ENCODE measurements at places on chromosomes 5 and 9. TPM values are rescaled to one million over a fixed set of nuclear protein-coding genes. Genes with fewer than 3 reads are reported as not detected.

Gene SLC6A18
- not detected for total RNA-seq

Gene ARID3C
- total RNA-seq: not detected

Gene SLC6A7
- total RNA-seq: under 0.01 TPM

Gene WNK2
- not detected for total RNA-seq

Gene RNF44
- 2.6 TPM for total RNA-seq

Gene TRPM6
- total RNA-seq: under 0.01 TPM

Gene IRGM
- 0.32 TPM for total RNA-seq

Gene FBXO10
- total RNA-seq: 16.4 TPM

Gene HAPLN1
- total RNA-seq: 0.43 TPM

Gene IFNA17
- total RNA-seq: not detected

Gene AGGF1
- total RNA-seq: 19.0 TPM

Gene EIF4EBP3
- total RNA-seq: 0.86 TPM

Gene IL3
- total RNA-seq: not detected

Gene RBM27
- total RNA-seq: 32.0 TPM

Gene EGR1
- total RNA-seq: 6.1 TPM

Gene EPB41L4A
- total RNA-seq: 0.64 TPM

Gene SMIM33
- not detected for total RNA-seq

Gene RNF183
- not detected for total RNA-seq

Gene IFNA13
- not detected for total RNA-seq

Gene ACSL6
- total RNA-seq: not detected

Gene MYORG
- 0.64 TPM for total RNA-seq

Gene NTNG2
- 1.9 TPM for total RNA-seq

Gene PITX1
- total RNA-seq: 66.7 TPM

Gene SLC34A3
- total RNA-seq: under 0.01 TPM

Gene MEF2C
- 16.0 TPM for total RNA-seq

Gene FOXI1
- not detected for total RNA-seq

Gene TSPAN17
- 38.0 TPM for total RNA-seq

Gene WDR38
- total RNA-seq: not detected

Gene SMIM23
- total RNA-seq: not detected

Gene CTXN3
- not detected for total RNA-seq

Gene PCDHGA6
- 4.7 TPM for total RNA-seq

Gene CNTNAP3
- total RNA-seq: 0.64 TPM

Gene PGGT1B
- 21.2 TPM for total RNA-seq

Gene FAM169A
- total RNA-seq: 3.9 TPM

Gene GABRA1
- not detected for total RNA-seq

Gene PIK3R1
- total RNA-seq: 73.8 TPM

Gene FOXD4
- 0.43 TPM for total RNA-seq
